RCC 7860 (cell line): ENCODE measurements at places on chromosomes 3 and 15.
A peak's percentile ranks its signal among the peaks of the same experiment; 100 is the strongest.

GRCh38 chr3:43950775-43951174 lies 260.0 kb downstream of the ABHD5 start:
- DNase-seq = no peak

DNA sequence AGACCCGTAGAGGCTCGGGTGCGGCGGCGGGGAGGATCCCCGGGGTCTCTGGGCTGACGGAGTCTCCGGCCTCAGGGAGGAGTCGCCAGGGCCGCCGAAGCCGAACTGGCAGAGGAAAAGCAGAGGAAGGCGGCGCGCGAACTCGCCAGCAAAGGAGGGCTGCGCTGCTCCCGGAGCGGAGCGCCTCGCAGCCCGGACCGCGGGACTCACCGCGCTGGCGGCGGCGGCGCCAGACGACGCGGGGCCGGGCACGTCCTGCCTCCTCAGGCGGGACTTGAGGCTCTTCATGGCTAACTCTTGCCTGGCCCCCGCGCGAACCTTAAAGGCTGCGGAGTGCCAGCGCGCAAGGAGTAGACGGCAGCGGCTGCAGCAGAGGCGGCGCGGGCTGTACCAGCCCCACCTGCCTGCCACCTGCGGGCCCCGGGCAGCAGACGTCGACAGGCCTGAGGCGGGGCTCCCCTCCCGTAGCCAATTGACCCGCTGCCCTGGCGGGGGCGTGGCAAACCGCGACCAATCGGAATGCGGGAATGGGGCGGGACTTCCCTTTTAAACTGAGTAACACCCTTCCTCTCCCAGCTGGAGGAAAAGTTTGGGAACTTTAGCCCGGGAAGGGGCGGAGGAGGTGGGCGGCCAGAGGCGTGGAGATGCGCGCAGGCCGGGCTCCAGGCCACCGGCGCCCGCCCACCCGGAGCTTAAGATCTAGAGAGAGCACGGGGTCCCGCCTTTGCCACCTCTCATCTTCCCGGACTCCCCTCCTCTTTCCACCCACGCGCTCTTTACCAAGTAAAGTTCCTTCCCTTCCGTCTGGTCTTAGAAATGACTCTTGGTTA lies at the start of gene UACA:
UACA (minus strand) TSS at position 439 of the 830 bp plus-strand sequence; CDS start at position 288, 151 bp downstream.
- DNase-seq = peak; percentile 95

- DNase-seq = no peak
Observed at GRCh38 chr3:161859057-161859456, 362.4 kb downstream of the OTOL1 start.

- no peak for DNase-seq
Observed at GRCh38 chr3:5134499-5134898, 12.4 kb downstream of the ARL8B start.

DNA sequence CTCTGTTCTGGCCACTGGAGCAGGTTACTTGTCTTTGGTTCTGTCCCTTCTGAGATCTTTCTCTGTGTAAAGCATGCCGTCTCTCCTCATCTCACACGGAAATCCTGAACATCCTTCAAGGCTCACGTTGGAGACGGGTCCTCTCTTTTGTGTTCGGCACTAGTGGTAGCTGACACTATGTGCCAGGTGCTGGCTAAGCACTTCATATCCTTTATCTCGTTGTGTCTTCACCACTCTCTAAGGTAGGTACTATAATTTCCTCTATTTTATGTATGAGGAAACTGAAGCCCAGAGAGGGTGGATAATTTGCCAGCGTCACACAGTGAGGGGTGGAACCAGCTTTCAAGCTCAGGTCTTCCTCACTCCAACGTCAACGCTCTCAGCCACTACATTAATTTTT lies 1.2 kb downstream of the IFT122 start:
- DNase-seq = no peak

- no peak for DNase-seq
Observed at GRCh38 chr3:169303660-169304059, 359.9 kb downstream of the MECOM start.

- no peak for DNase-seq
Observed at GRCh38 chr15:38242055-38242454, 10.6 kb upstream of the SPRED1 start.

- no peak for DNase-seq
Observed at GRCh38 chr3:120077731-120078130, 16.5 kb downstream of the GSK3B start.

GRCh38 chr3:129060276-129061022 lies at the start of gene GP9:
Gene GP9 (plus strand): TSS chr3:129060779. CDS start chr3:129061740, 961 bp downstream.
- DNase-seq = no peak

DNA sequence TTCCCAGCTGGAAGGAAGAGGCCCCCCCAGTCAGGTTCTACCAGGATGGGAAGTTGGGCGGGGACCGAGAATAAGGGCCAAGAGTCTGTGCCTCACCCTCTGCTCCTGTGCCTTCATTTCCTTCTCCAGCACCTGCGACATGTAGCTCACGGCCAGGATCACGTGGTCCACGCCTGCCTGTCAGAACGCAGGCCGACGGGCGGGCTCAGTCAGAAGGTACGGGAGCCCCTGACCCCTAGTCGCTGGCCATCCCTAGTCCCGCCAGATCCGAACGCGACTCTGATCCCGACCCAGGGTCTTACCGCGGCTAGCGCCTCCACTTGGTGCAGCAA lies 489 bp downstream of the GMPPB start:
- DNase-seq = peak; percentile 24

DNA sequence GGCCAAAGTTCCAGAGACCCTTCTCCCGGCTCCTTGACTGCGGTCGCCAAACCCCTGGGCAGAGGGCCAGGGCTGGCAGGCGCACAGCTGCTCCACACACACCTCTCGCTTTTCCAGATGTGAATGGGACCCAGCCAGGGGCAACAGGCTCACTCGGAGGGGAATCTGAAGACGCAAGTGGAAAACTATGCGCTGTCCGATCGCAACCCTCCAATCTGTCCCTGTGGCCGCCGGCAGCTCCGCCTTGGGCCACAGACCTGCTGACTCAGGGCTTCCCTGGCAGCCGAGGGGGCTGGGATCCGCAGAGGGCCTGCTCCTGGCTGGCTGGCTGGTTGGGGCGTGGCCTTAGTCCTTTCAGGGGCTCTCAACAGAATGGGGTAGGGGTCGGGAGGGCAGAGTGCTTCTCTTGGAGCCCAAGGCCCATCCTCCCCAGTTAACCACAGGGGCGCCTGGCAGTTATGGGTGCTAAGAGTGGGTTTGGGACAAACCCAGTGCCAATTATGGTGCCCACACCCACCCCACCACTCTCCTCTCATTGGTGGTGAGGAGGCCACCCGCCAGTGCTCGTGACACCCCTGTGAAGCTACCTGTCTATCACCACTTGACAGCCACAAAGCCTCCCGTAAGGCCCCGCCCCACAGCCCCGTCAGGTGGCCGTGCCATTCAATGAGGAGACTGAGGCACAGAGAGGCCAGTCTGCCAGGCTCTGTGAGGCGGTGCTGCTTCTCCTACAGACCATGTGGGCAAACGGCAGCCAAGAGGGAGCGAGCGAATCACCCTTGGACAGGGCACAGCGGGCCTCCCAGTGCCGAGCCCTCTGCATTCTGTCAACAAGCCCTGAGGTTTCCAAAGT lies 53.8 kb downstream of the IQSEC1 start:
- no peak for DNase-seq

GRCh38 chr3:158420654-158421396 lies 150.2 kb upstream of the MLF1 start:
- peak; percentile 73 for DNase-seq

- DNase-seq = no peak
Observed at GRCh38 chr15:89197503-89197971, 23.8 kb downstream of the RLBP1 start.

DNA sequence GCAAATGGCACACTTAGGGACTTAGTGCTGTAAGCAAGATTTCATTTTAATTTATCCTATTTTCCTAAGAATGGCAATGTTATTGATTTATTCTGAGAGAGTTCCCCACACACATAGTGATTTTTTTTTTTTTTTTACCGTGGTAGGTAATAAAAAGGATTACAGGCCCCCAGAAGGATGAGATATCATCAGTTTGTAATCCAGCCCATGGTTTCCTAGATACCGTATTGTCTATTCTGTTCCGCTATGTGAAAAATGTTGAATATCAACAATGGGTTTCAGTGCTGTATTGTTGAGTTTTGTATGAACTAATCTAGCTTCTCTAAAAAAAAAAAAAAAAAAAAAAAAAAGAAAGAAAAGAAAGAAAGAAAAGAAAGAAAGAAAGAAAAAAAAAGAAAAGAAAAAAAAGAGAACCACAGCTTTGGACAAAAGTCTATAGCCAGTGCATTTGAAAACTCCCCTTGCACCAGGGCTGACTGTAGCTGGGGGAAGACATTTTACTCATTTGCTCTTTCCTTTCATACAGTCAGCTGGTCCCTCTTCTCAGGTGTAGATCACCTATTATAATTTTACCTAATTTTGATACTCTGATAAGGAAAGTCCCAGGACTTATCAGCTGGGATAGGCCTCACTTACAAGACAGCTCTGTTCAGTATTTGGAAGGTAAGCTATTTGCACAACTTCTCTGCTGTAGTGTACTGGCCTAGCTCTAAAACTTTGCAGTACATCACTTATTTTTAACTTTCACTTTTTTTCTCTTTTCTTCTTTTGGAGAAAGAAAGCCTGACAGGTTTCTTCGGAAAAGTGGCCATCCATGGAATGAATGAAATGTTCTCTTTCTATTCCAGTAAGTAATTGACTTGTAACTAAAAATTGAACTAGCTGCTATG lies 101.4 kb upstream of the SOX2 start:
- no peak for DNase-seq

DNA sequence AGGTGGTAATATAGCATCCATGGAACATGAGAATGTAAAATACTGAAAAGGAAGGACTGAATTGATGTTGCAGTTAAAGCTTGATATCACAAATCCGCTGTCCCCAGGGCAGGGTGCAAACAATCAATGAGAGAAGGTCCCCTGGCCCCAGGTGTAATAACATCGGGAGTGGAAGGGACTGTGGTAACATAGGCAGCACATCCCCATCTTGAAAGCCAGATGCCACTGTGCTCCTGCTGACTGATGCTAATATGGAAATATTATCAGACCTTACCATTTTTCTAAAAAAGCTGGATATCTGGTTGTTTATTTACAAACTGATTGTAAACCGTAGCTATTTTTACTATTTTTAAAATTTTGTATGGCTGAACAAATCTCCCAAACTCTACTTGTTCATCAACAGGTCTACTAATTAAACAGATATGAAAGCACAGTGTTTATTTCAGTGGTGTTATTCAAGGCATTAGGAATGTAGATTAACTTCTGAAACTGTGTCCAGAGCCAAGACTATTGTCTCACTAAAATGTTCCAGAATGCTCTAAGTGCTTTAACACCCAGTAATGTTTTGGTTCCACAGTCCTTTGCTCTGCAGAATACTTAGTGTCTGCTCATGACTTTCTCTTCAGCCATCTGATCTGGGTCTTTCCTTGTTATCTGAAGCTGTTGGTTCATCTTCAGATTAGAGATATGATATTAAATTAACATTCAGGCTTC lies 386.0 kb upstream of the RARB start:
- no peak for DNase-seq

GRCh38 chr3:130789782-130790322 lies 43.2 kb upstream of the PIK3R4 start:
- DNase-seq = no peak

DNA sequence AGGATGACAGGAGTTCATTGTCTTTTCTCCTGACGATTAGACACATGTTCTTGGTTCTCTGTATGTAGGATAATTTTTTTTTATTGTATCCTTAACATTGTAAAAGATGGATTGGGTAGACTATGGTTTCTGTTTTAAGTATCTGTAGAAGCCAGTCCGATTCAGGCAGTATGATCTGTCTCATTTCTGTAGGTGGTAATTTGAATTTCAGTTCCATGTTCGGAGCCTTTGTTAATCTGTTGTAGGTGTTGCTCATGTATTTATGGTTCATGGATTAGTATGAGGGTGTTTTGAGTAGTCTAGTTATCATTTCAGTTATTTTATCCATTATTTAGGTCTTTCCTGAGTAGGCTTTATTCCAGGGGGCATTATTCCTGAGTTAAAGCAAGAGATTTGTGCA lies 32.4 kb upstream of the MME start:
- DNase-seq = no peak

DNA sequence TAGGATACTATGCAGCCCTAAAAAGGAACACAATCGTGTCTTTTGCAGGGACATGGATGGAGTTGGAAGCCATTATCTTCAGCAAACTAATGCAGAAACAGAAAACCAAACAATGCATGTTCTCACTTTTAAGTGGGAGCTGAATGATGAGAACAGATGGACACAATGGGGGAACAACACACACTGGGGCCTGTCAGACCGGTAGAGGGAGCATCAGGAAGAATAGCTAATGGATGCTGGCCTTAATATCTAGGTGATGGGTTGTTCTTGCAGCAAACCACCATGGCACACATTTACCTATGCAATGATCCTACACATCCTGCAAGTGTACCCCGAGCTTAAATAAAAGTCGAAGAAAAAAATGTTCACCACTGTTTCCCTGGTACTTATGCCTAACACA lies 17.5 kb downstream of the SENP7 start:
- DNase-seq = no peak

DNA sequence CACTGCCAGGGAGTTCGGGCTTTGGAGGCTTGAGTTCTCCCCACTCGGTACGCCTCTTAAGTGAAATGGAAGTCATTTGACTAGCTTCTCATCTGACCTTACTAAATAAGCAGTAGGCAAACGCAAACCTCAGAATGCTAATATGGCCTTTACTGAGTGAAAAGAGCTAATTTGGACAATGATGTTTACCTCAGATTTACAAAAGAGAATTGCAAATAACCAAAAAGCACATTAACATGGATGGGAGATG lies 1.6 kb upstream of the RNU6-1 start:
- DNase-seq = no peak

- DNase-seq = no peak
Observed at GRCh38 chr15:43991206-43991605, 164.4 kb downstream of the WDR76 start.

GRCh38 chr3:16332904-16333426 lies 68.0 kb downstream of the OXNAD1 start:
- no peak for DNase-seq

- DNase-seq = no peak
Observed at GRCh38 chr15:51322621-51323296, 15.6 kb downstream of the CYP19A1 start.

DNA sequence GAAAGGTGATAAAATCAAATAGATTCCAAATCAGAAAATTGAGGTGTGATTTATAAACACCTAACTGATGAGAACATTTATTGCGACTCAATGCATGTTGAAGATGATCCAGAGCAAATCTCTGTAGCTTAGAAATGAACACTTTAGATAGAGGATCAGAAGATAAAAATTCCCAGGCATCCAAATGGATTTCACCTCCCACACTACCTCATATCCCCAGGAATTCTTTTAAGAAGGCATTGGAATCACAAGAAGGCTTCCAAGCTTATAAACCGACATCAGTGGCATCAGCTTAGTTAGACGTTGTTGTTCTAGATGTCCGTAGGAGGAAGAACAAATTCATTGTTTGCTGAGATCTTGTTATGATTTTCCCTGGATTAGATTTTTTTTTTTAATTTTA lies 154.4 kb downstream of the EBLN2 start:
- no peak for DNase-seq

GRCh38 chr3:5093731-5094130 lies 28.4 kb upstream of the ARL8B start:
- no peak for DNase-seq

GRCh38 chr15:58999694-59000093 lies 12.2 kb downstream of the RNF111 start:
- no peak for DNase-seq

- peak; percentile 66 for DNase-seq
Observed at GRCh38 chr3:183766745-183767606, 58.4 kb downstream of the MAP6D1 start.
